ENCODE measurements at places on chromosomes 6 and 20.

DNA sequence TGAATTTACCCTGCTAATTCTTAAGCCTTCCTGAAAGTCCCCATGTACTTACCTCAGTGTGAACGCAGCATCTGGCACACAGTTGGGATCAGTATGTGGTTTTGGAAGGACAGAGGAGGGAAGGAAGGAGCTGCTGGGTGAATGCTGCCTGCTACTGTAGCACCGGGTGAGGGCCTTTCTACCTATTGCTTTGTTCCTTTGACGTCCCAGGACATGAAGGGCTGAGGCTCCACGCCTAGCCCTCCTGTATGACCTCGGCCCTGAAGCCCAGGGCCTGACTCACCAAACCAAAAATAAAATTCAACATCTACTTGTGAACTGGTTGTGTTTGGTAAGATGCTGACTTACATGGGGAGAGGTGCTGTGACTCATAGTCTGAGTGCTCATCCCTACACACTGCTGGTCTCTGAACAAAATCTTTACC, 51.1 kb downstream of the ARID1B start:
- peak; percentile 88 for DNase-seq

GRCh38 chr6:135577059-135577538, 79.6 kb upstream of the AHI1 start:
- DNase-seq = no peak

- no peak for DNase-seq
Observed at GRCh38 chr6:105966481-105966880, 119.7 kb upstream of the PRDM1 start.

DNA sequence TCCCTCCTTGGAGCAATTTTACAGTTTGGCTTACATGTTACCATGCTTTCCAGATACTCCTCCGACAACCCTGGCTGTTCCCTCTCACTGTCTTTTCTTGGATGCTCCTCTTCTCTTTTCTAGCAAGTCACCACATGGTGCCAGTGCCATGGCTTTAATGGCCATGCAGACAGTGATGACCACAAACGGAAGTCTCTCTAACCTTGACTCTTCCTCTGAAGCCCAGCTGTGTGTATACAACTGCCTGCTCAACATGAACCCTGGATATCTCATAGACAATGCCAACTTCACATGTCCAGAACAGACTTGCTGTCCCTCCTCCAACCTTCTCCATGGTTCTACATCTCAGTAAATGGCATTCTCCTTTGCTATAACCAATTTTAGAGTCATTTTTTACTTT, 49.8 kb upstream of the NEDD9 start:
- DNase-seq = no peak

DNA sequence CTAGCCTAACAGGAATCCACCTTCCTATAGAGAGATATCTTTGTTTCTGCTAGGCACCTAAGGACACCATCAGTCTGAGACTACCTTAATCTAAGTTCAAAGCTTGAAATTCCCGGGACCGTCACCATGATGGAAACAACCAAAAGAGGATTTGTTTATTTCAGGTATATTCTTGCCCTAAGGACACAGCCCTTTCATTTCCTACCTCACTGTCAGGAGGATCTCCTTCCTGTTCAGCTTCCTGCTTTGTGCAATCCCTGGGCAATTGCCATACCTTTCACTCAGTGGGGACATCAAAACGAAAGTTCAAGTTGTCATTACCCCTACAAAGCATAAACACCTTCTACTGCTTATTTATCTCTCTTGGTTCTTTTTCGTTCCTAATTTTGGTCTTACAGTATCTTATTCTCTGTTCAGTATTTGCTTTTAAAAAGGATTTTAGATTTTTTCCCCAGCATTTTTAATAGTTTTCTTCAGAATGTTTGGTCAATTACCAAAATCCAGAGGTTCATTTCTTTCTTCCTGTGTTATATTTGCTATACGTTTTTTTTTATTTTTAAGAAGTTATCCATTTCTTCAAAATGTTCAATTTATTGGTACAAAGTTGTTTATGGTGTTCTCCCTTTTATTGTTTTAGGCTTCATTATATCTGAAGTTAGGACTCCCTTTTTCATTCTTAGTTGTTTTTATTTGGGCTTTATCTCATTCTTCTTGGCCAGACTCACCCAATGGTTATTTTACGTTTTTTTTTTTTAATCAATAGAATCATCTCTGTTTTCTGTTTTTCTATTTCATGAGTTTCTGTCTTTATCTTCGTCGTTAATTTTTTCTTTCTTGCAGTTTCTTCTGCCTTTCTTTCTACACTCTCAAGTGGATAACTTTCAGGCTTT, 13.0 kb upstream of the TBPL1 start:
- DNase-seq = no peak

DNA sequence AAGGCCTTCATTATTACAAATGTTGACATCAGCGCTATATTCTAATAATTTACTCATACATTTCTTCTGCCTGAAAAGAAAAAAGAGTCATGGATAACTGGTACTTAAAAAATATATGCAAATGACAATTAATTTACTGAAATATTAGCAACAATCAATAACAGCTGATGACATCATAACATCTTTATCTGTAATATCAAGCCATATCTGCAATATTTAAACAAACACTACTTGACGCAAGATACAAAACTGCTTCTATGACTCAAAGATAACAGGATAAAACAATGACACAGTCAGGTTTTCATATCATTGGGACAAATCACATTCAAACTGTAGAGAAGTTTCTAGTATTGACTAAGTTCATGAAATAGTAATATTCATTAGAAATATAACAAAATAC, 16.5 kb downstream of the HACE1 start:
- DNase-seq = no peak

GRCh38 chr6:37679539-37680476, 17.9 kb downstream of the MDGA1 start:
- DNase-seq = no peak

- no peak for DNase-seq
Observed at GRCh38 chr6:51740658-51741057, 346.8 kb downstream of the PKHD1 start.

DNA sequence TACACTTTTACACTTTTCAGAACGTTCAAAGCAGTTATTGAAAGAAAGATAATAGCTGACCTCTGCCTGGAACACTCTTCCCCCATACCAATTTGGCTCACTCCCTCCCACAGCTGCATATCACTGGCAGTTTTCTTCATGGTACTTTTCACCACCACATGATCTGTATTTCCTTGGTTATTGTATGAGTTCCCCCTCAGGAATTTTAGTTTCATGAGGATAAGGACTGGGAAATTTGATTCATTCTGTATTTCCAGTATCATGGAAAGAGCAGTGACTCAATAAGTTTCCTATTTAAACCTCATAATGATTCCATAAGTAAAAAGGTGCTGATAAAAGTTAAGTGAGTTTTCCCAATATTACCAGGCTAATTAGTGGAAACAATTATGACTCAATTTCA, 16.0 kb downstream of the HTR1B start:
- no peak for DNase-seq

GRCh38 chr20:1509237-1509636, 18.0 kb upstream of the SIRPB2 start:
- peak; percentile 7 for DNase-seq

DNA sequence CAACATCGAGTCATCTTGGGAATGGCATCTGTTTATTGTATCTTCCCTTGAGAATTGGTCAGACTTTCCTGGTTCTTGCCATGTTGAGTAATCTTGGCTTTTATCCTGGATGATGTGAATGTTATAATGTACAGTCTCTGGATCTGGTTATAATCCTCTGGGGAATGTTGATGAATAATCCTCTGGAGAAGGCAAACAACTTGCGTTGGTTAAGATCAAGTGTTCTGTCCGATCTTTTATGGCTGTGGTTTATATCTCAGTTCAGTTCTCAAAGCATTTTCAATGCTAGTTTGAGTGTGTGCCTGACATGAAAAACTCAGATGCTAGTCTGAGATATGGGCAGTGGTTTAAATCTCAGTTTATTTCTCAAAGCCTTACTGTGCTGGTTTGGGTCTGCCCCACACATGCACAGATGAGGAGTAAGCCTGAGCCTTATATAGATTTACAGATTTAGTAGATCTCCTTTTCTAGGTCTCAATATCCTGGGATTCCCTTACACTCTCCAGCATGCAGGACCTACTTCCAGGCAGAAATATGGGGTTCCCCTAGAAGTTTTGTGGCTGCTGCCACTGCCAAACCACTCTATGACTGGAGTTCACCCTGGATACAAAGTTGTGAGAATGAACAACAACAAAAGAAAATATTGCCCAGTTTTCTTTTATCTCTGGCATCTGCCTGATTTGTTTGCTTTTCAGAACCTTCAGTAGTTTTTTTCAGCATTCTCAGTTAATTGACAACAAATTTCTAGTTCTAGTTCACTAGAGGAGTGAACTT, 191.8 kb upstream of the MAN1A1 start:
- DNase-seq = peak; percentile 100

DNA sequence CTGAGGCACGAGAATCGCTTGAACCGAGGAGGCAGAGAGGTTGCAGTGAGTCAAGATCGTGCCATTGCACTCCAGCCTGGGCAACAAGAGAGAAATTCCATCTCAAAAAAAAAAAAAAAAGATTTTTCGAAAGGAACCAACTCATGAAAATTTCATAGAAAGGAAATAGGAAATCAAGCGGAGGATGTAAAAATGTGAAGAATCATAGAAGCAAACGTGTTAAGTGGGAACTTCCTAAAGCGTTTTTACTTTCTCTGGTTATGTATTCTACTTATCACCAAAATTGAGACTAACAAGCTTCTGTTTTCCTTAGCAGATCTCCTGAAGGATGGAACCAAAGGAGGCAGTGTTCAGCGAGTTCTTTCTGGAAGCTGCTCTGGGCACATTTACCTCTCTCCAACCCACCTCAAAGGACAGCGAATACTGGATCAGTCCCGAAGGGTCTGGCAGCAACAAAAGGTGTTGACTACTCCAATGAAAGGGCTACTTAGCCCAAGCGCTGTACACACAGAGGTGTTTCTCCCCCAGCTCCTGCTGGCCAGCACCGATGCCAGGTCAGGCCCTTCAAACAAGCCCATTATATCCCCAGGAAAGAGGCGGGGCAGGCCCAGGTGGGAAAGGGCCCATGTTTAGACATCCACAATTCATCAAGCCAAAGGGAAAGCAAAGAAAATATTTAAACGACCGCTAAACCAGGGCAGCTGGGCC, 327.5 kb upstream of the JARID2 start:
- no peak for DNase-seq

GRCh38 chr6:12585497-12585958, 131.0 kb upstream of the PHACTR1 start:
- DNase-seq = no peak

GRCh38 chr6:10331334-10331968, 83.4 kb downstream of the TFAP2A start:
- DNase-seq = no peak

GRCh38 chr20:755941-756340, 12.4 kb downstream of the SLC52A3 start:
- DNase-seq = no peak

DNA sequence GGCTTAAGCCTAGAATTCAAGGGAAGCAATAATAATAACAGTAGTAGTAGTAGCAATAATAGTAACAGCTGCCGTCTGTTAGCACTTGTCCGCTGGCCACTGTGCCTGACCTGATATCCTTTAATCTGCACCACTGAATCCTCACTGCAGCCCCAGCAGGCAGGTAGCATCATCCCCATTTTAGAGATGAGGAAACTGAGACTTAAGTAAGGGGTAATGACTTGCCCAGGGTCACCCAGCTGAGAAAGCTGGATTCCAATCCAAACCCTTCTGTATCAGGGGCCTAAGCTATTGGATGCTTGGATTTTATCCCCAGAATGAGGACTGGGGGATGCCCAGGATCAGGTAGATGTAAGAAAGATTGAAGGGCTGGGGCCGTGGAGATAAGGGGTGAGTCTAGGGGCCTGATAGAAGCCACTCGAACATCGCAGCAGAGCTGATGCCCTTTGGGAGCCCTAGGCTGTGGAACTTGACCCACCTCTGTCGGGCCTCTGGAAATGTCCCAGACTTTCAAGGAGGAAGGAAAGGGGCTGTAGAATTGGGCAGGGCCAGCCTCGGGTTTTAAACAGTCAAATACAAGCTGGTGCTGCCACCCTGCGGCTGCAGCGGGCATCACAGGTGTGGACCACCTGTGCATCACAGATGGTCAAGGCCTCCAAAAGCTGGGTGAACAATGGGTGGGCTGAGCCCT, 102.1 kb upstream of the MYL9 start:
- DNase-seq = peak; percentile 52

GRCh38 chr6:83480470-83480869, 31.9 kb upstream of the PRSS35 start:
- no peak for DNase-seq

GRCh38 chr6:41638002-41638934, at the start of gene MDFI:
Gene MDFI, plus strand, starts transcription at chr6:41638468. Its CDS starts 282 bp downstream, at chr6:41638750.
- DNase-seq = no peak

- no peak for DNase-seq
Observed at GRCh38 chr6:53866226-53866625, 71.4 kb downstream of the LRRC1 start.

DNA sequence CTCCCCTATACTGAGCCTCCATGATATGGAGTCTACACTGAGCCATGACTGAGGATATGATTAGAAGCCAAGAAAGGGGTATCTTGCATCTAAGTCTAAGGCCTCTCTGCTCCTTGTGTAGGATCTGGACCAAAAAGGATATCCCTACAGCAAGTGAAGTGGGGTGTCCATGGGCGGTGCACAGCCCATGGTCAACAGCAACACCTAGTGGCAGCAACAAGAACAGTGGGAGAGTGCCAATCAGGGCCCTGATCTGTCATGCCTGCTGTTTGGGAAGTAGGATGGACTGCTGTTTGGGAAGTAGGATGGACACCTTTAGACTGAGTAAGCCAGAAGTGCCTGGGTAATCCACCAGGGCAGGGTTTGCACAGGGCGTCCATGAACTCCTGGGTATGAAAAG, 22.4 kb downstream of the PTGIS start:
- DNase-seq = no peak

DNA sequence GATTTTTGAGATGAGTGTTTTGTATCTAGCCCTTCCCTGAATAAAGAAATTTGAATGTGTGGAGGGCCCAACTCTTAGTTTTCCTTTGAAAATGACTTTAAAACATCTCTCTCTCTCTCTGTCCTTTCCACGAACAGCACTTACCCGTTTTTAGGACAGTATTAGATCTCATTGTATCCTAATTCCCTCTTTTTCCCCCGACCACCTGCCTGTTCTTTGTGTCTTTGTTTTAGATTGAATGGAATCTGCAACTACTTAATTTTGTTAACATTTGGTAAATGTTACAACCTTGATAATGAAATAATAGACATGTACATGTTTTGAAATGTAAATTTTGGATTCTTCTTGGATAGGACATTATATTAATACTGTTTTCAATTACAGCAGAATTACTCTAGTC, 3.1 kb downstream of the DSP start:
- DNase-seq = no peak

DNA sequence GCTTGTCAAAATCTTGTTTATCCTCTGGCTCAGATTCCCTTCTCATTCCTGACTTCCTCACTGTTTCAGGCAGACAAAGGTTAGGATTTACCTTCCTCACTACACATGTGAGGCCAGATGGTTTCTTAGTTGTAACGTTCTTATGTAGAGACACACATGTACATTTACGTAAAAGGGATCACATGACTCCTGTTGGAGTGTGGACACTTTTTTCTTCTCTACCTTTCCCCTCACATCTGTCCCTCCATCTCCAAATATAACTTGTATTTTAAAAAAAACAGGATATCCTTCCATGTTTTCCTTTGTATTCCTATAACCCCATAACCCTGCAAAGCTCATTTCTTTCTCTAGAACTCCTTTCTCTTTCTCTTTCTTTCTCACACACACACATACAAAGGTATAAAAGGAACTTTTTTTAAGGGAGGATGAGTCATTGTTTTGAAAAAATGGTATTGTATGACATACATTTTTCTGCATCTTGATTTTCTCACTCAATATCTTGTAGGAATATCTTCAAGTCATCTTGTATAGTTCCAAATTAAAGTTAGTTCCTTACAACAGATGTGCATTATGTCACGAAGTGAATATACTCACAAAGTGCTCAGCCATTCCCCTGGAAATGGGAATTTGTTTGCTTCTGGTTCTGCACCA, 78.2 kb upstream of the SULF2 start:
- no peak for DNase-seq

All from fibroblast of villous mesenchyme (primary cell).